AML-193 (cell line): ENCODE measurements at places on chromosomes 12 and 14.

DNA sequence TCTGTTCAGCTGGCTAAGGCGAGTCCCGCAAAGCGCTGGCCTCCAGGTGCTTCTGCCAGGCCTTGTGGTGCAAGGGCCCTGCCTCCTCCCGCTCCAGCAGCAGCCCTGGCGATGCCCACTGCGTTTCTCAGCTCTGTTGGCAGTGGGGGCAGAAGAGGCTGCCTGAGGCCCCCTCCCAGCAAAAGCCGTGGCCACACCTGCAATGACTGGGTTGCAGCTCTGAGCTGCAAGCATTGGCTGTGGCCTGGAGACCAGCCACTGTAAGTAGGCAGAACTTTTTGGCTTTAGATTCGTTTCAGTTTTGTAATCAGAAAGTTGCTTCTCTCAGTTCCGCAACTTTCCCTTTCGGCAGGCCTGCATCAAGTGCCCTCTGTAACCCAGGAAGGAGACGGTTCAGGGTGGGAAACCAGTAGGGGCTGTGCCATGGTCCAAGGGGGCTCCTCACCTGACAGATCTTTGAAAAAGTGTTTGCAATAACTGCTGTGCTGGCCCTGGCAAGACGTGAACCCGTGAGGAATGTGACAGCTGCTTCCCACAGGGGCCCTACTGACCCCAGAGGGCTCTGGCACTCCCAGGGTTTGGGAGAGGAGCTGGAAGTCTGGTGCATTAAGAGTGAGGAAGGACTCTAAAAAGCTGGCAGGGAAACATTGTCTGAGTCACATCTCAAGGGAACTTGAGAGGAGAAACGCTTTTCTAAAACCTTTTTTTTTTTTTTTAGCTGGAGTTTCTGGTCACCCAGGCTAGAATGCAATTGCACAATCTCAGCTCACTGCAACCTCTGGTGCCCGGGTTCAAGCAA, 54.5 kb upstream of the MAX start:
- DNase-seq = no peak

DNA sequence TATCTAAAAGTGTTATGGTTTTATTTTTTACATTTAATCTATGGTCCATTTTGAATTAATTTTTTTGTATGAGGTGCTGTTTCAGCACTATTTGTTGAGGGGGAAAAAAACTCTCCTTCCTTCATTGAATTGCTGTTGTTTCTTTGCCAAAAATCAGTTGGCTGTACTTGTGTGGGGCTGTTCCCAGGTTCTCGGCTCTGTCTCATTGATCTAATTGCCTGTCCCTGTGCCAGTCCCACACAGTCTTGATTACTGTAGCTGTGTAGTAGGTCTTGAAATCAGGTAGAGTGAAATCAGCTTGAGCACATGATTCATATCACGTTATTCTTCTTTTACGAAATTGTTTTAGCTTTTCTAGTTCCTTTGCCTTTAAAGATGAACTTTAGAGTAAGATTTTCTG, 109.7 kb downstream of the ADGRD1 start:
- no peak for DNase-seq

- DNase-seq = no peak
Observed at GRCh38 chr12:46208370-46208769, 60.5 kb downstream of the SLC38A1 start.

GRCh38 chr12:2389079-2389790, 336.4 kb downstream of the CACNA1C start:
- DNase-seq = no peak

DNA sequence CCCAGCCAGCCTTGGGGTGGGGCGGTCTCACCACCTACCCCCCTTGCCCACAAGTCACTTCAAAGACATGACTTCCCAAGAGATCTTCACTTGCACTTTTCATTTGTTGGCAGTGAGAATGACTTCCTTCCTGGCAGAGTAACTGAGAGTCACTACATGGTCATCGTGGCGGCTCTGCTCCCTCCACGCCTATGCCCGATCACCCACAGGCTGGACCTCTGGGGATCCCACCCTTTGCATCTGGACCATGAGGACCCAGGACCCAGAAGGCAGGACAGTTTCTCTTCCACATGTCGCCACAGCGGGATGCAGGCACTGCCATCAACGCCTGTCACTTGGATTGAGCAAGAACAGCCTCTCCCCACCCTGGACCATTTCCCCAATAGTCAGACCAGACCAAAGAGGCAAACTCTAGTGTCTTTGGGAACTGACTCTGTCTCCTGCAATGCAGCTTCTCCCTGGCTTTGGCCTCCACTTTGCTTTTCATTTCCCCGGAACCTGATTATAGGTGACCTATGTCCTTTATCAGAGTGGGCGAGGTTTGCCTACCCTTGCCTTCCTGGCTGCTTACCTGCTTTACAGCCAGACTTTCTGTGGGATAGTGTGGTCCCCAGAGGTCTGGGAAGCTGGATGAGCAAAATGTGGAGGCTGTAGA, 3.6 kb downstream of the VDR start:
- peak; percentile 41 for DNase-seq

- DNase-seq = no peak
Observed at GRCh38 chr12:22491034-22491433, 53.3 kb downstream of the C2CD5 start.

GRCh38 chr12:116898669-116899068, 12.1 kb upstream of the FBXW8 start:
- no peak for DNase-seq

DNA sequence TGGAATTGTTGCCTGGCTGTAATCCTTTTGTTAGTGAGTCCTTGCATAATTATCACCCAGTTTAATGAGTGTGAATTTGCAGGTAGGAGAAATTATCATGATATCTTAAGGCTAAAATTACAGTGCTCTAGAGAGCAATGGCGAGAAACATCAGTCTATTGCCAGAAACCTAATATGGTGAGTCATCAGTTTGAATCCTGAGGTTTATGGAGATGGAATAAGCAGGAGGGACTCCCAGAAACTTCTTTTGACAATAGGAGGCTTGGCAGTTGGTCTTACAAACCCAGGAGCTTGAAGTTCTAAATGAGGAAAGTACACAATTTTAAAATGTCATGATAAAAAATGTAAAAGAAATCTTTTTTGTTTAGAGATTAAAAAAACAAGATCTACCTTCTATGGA, 31.5 kb upstream of the CRADD start:
- DNase-seq = no peak
